ENCODE measurements at places on chromosomes 1 and 21.
A peak's percentile ranks its signal among the peaks of the same experiment; 100 is the strongest.

- no peak for DNase-seq
These were observed 55.9 kb downstream of the CDC7 start for GRCh38 chr1:91556556-91556955.

DNA sequence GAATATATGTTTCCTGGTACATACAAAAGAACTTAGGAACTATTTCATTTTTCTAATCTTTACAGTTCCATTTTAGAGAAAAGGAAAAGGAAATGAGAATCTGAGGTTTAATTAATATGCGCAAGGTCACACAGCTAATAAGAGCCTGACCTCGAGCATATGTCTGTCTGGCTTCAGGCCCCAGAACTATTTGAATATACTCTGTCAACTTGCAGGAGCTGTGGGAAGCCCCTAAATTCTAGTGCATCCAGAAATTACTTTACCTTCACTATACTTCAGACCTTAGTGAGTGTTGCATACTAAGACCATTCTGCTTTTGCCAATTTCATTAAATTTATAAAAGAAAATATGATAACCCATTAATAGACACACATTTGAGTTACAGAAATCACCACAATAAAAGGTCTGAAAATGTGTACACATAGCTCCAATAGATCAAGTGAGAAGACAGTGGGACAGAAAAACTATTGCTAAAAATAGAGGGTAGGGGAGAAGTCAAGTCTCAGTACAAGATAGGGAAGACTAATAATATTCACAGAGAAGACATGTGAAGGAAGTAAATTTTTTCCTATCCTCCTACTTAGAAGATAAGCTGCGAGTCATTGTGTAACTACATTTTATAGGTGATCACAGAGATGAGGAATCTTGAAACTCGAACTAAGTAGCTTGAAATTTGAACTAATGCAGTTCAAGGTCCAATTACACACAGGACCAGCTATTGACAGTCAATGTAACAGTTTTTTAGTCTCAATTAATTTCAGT lies 3.8 kb downstream of the RGS13 start:
- DNase-seq, result no peak

DNA sequence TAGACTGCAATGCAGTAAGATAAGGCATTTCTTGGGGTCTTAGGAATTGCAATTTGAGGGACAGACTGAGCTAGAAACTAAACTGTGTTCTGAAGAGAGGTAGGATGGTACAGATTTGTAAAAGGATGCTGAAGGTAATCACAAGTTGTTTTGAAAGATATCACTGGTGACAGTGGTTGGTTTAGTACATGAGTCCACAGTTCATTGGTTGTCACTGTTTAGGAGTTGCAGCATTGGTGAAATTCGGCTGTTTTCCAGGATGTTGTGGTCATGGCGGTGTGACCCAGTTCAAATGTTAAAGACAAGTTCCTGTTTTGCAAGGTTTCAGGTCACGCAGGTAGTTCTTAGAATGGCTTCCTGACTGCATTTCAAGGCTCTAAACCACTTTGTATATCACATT lies 292.8 kb upstream of the B3GALT2 start:
- no peak for DNase-seq

DNA sequence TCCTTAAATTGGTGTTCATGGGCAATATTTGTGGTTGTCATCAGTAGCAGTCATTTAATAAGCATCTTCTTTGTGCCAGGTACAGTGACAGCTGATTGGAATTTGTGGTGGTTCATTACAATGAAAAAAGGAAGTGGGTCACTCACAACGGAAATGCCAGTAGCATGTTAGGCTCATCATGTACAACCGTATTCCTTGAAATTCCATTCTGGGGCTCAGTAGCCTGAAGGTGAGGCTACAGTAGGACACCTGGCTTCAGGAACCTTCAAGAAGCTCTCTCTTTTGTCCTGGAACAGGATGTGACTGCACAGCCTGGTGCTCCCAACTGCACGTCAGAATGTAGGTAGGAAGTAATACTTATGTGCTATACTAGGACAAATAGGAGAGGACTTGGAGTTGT lies 93.9 kb downstream of the ST3GAL3 start:
- DNase-seq, result no peak

- no peak for DNase-seq
These were observed 986 bp downstream of the TCEANC2 start for GRCh38 chr1:54054438-54054749.

GRCh38 chr1:226948996-226949395 lies 8.9 kb downstream of the COQ8A start:
- no peak for DNase-seq

DNA sequence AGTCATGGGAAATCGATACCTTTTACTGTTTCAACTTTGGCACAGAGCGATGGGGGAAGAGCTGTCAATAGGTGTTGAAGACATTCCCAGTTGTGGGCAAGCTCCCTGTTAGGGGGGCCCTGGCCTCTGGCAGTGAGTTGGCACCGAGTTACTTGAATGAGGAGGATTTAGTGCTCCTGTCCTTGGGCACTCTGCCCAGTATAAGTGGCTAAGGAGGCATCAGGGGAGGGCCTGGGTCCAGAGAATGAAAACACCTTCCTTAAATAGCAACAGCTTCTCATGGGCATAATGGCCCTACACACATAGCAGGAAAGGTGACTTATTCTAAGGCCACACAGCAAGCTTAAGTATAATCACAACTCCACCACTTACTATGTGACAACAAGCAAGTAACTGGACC lies 664.4 kb downstream of the PTPRU start:
- no peak for DNase-seq

GRCh38 chr1:233333086-233333485 lies 5.6 kb downstream of the MAP3K21 start:
- DNase-seq, result no peak

DNA sequence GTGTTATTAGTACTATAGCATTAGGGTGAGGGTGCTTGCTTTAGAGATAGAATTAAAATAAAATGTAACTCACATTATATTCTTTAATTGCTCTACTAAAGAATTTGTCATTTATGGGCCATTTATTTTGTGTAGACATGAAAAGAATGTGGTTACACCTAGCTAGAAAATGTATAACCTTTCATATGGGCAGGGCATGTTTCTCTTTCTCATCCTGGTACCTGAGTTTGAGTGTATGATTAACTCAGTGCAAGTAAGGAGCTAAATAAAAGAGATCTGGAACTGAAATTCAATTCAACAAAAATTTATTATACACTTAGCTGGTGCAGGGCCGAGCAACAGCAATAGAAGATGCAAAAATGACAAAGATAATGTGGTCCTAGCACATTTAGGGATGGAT lies 47.4 kb downstream of the MAP3K7CL start:
- DNase-seq, result no peak

DNA sequence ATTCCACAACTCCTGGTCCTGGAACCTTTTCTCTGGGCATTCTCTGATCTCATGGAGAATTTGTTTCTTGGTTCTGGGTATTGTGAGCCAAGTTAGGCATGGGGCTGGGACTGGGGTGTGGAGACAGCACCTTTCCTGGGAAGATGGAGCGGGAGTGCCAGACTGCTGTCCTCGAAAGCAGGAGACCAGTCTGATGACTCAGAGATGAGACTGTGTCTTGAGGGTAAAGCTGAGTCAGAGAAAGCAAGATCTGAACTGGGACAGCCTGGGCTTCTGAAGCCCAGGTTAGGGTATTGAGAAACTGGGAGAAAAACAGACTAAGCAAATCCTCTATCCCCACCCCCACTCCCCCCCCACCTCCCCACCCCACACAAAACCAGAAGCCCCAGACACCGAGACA lies 2.2 kb upstream of the KANK4 start:
- DNase-seq, result peak; percentile 97

GRCh38 chr1:194829492-194829891 lies 1643.1 kb upstream of the B3GALT2 start:
- no peak for DNase-seq

GRCh38 chr1:151618470-151618869 lies 6.6 kb downstream of the SNX27 start:
- DNase-seq, result no peak

GRCh38 chr1:172697534-172698002 lies 38.7 kb downstream of the FASLG start:
- DNase-seq, result no peak

GRCh38 chr1:64122588-64122987 lies 80.8 kb upstream of the UBE2U start:
- DNase-seq, result no peak

GRCh38 chr1:153649137-153649862 lies 9.2 kb upstream of the SNAPIN start:
- DNase-seq, result no peak

DNA sequence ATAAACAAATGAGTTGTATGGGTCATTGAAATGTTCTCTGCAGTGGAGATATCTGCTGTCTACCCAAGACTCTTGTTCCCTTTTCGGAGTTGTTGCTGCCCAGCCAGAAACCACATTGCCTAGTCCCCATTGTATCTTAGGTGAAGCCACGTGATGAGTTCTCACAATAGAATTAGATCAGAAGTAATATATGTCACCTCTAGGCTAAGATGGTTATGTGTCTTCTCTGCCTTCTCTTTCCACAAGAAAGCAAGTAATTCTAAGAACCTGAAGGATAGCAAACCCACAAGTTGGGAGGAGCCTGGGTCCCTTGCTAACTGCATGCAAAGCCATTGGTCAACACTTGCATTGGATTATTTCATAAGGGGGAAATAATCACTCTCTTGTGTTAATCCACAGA lies 76.6 kb downstream of the ADCY10 start:
- no peak for DNase-seq

DNA sequence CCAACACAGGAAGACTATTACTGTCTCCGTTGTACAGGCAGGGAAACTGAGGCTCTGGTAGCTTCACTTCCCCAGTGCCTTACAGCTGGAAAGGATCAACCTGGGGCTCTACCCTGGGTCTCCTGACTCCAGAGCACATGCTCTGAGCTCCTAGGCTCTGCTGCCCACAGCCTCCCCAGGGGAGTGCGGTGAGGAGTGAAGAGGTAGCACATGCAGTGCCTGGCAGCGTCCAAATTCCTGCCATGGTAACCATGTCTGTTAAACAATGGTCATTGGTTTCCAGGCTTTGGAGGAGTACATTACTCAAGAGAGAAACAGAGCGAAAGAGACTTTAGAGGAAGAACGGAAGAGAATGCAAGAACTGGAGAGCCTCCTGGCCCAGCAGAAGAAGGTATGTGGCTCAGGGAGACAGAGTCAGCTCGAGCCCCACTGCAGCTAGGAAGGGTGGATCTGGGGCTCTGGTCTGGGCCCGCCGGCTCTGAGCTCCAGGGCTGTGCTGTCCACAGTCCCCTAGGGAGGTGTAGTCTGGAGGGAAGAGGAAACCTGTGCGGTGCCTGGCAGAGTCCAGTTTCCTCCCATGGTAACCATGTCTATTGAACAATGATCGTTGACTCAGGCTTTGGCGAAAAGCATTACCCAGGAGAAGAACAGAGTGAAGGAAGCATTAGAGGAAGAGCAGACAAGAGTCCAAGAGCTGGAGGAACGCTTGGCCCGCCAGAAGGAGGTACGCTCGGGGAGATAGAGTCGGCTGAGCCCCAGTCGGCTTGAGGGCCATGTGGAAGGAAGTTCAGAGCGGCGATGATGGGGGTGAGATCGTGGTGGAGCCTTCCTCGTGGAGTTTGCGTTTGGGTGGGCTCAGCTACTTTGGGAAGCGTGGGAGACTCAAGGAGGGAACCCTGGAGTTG lies 64.6 kb upstream of the EFHD2 start:
- no peak for DNase-seq

DNA sequence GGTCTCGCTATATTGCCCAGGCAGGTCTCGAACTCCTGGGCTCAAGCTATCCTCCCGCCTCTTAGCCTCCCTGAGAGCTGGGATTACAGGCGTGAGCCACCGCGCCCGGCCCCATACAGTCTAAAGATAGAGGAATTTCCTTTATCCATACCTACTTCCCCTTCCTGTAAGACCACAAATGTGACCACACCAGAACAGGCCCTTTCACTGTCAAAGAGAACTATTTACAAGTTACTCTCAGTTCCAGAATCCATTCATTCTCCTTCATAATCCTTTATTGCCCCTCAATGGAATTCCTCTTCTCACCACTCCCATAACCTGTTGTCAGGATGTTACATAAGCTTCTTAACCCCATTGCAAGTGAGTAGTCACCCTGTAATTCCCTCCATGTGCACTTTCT lies 26.3 kb upstream of the SLC5A9 start:
- DNase-seq, result no peak

GRCh38 chr1:41629141-41629540 lies 144.7 kb upstream of the EDN2 start:
- peak; percentile 13 for DNase-seq

GRCh38 chr21:35507181-35507759 lies 458.2 kb upstream of the RUNX1 start:
- DNase-seq, result no peak

DNA sequence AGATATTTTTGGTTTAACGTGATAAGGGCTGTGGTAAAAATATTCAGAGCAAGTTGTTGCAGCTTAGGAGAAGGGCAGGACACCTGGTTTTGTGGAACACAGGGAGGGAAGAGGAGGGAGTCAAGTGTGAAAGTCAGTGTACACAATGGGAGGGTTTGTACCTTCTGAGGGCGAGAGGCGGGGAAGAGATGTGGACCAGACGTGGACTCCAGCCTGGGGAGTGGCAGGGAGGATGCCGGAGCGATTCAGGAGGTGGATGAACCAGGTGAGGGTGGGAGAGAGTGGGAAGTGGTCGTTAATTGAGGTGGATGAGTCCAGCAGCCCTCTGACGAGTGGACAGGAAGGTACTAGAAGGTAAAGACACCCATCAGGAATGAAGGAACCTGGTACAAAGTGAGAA lies 52.2 kb upstream of the IRF2BP2 start:
- no peak for DNase-seq

- no peak for DNase-seq
These were observed 137.3 kb downstream of the ZSCAN20 start for GRCh38 chr1:33609739-33610138.

- no peak for DNase-seq
These were observed 766.6 kb downstream of the ADGRL2 start for GRCh38 chr1:82567348-82567747.

- peak; percentile 98 for DNase-seq
These were observed 31.1 kb upstream of the POFUT2 start for GRCh38 chr21:45318556-45319404.

DNA sequence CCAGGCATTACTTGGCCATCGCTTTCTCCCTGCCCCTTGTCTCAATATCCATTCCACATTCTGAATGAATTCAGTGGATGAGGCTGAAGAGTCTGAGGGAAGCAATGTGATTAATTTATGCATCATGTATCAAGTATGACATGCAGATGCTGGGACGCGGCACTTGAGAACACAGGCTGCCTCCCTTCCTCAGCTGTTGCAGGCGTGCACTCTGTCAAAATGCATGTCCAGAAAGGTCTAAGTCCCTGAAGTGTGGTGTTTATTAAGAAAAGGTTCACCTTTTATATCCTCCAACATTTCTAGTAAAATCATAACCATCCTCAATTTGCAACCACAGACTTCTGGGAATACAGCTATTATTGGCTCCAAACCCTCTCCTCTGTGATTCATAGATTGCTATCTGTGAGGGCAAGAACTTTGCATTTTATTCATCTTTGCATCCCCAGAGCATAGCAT lies 22.6 kb upstream of the RAB3GAP2 start:
- no peak for DNase-seq

- no peak for DNase-seq
These were observed 182.5 kb downstream of the RHOU start for GRCh38 chr1:228917755-228918154.

DNA sequence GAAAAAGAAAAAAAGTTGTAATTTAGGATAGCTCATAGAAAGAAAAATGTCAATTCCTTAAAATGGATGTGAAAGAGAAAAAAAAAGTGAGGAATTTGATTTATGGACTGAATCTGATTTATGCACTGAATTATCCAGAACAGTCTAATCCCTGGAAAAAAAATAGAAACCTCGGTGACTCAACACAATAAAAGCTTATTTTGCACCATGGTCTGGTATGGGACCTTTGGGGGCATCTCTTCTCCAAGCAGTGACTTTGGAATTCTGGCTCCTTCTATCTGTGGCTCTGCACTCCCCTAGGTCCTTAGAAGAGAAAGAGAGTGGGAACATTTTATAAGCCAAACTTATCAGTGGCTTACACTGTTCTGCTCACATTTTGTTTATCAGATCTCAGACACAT lies 471.7 kb upstream of the B3GALT2 start:
- no peak for DNase-seq

Measured in islet precursor cell (in vitro differentiated cells).